ENCODE measurements at places on chromosomes 3 and 15. TPM values are rescaled to one million over a fixed set of nuclear protein-coding genes. Genes with fewer than 3 reads are reported as not detected.

The STRA6 gene
- total RNA-seq: not detected

The ACP3 gene
- 1.1 TPM for total RNA-seq

The LMAN1L gene
- 23.5 TPM for total RNA-seq

The SCAMP5 gene
- 2.8 TPM for total RNA-seq

The PIK3CA gene
- 20.9 TPM for total RNA-seq

- no peak for DNase-seq
Observed at GRCh38 chr3:149216193-149216869, 5.3 kb downstream of the CP start.

GRCh38 chr3:145450018-145450682 lies 710.8 kb downstream of the PLOD2 start:
- DNase-seq: no peak

- DNase-seq: no peak
Observed at GRCh38 chr15:44194323-44195150, 534 bp downstream of the FRMD5 start.

- no peak for DNase-seq
Observed at GRCh38 chr3:100368441-100368840, 32.4 kb downstream of the TOMM70 start.

DNA sequence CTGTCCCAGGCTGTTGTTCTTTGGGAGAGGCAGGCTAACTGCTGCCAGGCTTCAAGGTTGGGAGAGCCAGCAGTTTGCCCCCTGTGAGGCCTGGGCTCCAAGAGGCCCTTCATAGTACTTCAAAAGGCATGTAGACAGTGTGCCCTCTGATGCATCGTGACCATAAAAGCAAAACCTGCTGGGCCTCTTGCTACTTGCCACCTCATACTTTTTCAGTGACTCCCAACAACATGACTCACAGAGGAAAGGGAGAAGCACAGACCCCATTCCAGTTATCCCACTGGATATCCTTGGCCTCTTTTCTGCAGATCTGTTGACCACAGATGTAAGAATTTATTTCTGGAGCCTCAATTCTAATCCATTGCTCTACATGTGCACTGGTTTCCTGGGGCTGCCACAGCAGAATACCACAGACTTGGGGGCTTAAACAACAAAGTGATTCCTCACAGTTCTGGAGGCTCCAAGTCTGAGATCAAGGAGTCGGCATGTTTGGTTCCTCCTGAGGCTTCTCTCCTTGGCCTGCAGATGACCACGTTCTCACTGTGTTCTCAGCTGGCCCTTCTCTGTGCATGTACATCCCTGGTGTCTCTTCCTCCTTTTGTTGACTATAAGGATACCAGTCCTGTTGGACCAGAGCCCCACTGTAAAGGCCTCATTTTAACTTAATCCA lies 8.9 kb upstream of the NSMCE3 start:
- DNase-seq: no peak

GRCh38 chr3:63128380-63128779 lies 149.7 kb upstream of the SYNPR start:
- DNase-seq: no peak

DNA sequence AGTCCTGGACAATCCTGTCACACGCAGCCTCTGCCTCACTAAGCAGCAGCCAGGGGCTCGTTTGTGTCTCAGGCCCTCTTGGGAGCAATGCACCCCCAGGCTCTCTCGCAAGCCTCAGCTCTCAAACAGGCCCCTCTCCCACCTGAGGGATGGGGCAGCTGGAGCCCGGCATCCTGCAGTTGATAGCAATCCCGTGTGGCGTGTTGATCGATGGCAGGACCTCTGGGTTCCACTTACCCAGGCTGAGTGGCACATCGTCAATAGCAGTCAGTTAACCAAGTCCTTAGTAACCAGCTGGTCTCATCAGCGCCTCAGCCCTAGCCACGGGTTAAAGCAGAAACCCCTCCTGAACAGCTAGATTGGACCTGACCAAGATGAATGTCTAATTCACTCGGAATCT lies 36.5 kb upstream of the PLXNA1 start:
- no peak for DNase-seq

DNA sequence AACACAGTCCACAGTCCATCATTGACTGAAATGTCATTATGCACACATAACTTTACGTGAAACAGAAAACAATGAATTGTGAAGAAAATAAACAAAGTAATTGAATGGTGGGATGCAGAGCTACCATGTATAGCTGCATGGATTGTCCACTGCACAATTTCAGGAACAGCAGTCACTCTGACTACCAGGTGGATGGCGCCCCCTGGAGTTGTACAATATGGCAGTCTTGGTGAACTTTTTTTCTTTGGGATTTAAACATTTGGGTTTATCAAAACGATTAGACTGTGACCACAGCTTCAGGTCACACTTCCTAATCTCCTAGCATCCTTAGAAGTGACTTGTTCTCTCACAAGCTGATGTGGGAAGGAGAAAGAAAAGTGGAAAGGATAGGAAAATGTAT lies 48.9 kb upstream of the TCF12 start:
- peak; percentile 53 for DNase-seq

DNA sequence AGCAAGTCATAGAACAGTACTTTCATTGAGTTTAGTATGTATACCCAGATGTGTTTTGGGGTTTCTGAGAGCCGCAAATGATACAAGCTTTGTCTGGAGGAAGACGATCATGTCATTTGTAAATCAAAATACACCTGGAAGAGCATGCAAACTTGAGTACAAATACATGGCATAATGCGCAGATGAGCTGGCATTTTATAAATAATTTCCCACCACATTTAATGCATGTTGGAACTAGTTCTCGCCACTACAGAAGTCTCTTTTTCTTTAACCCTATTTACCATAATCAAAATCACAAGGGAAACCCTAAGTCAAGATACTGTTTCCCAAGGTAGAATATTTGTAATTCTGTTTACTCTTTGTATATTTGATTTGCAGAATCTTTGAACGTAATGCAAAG lies 318.6 kb downstream of the EPHA3 start:
- no peak for DNase-seq

GRCh38 chr3:17238023-17238422 lies 353.3 kb downstream of the PLCL2 start:
- no peak for DNase-seq

- no peak for DNase-seq
Observed at GRCh38 chr15:25838191-25838870, 24.8 kb downstream of the ATP10A start.

- DNase-seq: no peak
Observed at GRCh38 chr3:45214061-45214680, 11.9 kb downstream of the TMEM158 start.

DNA sequence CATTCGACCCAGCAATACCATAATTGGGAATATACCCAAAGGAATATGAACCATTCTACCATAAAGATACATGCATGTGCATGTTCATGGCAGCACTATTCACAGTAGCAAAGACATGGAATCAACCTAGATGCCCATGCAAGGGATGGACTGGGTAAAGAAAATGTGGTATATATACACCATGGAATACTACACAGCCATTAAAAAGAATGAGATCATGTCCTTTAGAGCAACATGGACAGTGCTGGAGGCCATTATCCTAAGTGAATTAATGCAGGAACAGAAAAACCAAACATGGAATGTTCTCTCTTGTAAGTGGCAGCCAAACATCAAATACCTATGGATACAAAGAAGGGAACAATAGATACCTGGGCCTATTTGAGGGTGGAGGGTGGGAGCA lies 7.4 kb downstream of the ETFA start:
- no peak for DNase-seq

- no peak for DNase-seq
Observed at GRCh38 chr3:186121968-186122367, 13.1 kb upstream of the ETV5 start.

- no peak for DNase-seq
Observed at GRCh38 chr3:177899275-177900067, 636.8 kb upstream of the KCNMB2 start.

DNA sequence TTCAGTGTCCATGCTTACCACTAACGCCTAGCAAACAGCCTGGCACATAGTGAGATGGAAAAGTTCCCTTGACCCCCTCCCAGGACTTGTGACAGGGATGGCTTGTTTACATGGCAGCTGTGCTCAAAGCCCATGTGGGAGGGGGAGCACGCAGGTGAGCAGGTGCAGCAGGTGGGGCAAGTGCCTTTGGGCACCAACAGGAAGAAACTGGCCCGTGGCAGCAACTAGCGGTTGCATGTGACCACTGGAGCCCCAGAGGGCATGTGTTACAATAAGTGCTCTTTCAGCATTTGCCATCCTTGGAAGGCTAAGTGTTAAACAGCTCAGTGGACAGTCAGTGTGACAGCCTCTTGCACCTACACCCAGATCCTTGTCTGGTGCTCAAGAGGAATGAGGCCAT lies 734.6 kb downstream of the TUSC7 start:
- DNase-seq: no peak

DNA sequence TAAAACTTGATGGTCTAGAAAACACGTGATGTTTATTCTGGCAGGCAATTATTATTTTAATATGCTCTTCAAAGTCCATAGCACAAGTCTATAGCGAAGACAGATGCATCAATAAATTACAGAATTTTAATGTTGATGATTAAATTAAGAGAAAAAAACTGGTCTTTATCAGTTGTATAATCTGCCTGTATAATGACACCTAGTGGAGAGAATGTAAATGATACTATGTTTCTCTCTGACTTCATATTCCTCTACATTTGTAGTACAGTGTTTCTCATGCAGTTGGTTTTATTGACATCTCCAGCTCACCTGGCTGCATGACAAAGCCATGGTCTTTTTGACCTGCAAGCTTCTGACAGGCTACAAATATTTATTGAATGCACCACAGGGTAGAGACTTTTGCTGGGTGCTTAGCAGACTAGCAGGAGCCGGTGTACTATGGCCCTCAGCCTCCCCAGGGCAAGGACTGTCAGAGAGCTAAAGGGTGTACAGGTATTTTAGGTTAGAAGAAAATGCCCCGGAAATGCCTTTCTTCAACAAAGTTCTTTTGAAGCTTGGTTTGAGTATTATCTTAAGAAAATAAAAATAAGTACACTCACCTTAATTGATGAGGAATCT lies 289.9 kb downstream of the GAP43 start:
- DNase-seq: no peak

DNA sequence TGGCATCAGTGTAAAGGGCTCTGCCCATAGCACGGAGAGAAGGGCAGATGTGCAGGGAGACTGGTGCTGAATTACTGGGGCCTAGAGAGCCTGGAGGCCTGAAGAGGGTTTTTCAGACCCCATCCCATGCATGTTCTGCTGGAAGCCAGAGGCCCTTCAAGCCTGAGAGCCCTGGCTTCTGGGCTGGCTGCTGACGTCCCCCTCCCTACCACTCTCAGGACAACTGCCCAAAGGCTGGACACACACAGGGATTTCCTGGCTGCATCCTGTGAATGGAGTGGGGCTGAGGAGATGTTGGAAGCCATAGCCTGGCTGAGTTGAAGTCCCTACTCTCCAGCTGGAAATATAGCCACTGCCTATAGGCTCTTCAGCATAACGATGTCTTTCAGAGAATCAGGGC lies 16.9 kb upstream of the DOCK3 start:
- DNase-seq: no peak

DNA sequence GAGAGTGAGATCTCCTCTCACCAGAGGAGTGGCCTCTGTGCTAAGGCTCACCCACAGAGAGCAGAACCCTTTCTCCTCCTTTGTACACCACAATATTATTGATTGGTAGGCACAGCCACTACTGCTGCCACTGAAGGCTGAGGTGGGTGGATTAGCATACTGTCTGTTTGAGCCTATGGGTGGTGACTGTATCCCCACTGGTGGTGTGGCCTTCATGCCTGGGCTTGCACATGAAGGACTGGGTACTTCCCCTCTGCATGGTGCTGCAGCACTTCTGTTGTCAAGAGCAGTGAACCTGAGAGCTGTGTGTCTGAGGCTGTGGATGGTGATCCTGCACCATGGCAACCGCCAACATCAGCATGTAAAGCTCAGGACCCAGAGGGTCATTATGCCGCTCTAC lies 35.7 kb upstream of the NECTIN3 start:
- DNase-seq: no peak

GRCh38 chr3:170485294-170485693 lies 66.6 kb downstream of the CLDN11 start:
- no peak for DNase-seq

GRCh38 chr3:159911664-159912037 lies 77.0 kb upstream of the IL12A start:
- no peak for DNase-seq

DNA sequence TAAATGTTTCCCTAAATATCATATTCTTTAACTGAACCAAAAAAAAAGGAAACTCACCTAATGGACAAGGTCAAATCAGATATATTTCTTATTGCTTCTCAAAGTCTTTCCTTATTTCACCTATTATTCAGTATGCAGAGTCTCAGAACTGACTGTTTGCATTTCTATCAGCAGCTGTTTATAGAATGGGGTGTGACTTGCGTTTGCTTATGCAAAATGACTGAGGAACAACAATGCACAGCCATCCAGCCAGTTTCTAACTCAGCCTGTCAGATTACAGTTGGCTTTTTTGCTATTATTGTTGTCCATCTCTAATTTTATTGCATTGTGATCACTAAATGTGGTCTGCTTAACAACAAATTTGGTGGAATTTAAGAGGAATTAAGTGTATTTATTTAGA lies 40.7 kb downstream of the RAB27A start:
- no peak for DNase-seq

DNA sequence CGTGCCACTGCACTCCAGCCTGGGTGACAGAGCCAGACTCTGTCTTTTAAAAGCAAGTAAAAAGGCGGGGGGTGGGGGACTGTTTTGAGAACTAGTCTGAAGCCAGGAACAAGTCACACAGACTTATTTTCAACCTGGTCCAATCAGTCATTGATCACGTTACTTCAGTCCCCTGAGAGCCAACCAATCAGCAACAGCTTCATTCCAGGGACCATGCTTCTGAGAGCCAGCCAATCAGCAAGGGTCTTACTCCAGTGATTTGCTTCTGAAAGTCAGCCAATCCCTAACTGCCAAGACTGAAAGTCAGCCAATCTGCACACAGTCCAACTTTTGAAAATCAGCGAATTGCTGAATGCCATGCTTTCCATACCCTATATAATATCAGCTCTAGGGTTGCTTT lies 48.6 kb upstream of the C15orf39 start:
- DNase-seq: no peak

GRCh38 chr15:59349680-59350420 lies 22.8 kb downstream of the MYO1E start:
- no peak for DNase-seq

DNA sequence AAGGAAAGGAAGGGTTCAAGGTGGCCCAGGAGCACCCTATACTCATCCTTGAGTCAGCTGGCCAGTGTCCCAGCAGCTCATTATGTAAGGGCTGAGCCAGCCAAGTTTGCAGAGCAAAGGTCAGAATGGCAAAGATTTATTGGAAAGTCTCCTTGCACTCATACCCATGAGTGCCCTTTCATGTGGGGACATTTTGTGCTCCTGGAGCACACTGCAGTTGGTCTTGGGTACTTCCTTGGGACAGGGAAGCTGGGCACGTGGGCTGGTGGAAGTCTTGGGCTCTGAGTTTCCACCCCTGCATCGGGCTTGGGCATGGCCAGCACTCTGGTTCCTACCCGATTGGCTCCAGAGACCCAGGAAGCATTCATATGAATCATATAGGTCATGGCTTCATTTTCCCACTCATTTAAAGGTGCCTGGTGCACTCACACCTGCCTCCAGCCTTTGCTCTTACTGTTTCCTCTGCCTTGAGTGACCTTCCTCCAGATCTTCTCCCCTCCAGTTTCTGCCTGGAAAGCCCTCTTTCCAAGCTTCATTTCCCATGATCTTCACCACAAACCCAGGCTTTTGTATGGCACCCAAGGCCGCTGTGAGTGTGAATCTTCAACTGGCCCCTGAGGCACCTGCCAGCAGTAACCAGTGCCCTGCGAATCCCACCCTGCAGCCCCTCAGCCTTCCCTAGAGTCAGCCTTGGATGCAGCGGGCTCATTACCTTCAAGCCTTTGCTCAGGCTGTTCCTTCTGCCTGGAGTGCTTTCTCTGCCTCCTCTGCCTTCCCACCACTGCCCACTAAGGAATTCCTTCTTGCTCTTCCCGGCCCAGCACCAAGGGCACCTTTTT lies 10.5 kb upstream of the PRKCD start:
- DNase-seq: peak; percentile 49
